ENCODE measurements at places on chromosomes 5 and 9.

DNA sequence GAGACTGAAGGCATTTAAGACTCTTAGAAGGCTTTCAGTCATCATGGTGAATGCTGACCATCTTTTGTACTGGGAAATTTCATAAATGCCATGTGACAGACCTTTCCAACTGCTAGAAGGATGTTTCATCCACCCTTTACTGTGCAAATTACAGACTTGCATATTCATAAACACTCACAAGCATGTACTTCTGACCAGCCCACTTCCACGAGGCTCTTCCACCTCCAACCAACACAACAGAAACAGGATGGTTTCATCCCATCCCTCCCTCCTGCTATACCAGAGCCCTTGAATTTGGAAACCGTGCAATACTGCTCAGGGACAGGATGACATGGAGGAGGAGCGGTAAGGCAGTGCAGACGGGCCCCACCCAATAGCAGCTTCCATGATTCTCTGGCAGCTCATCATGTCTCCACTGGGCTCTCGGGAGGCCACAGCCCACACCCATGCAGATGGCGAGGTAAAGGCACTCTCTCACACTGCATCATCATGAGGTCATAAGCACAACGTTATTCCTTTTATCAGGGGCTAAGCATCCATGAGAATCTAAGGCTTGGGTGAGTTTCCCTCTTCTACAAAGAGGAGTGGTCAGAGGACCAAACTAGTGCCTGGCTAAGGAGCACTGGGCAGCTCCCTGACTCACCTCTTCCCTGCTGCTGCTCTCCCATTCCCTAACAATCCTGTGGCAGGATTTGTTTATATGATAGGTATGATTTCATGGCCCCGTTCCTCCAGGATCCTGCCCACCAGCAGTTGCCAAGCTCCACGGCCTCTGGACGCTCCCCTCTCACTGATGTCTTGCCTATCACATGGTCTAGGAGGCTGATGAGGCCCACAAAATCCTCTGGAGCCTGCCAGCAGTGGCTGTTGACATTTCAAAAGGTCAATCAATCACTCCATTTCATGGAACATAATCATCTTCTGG lies 94.4 kb upstream of the FSTL4 start:
- DNase-seq = no peak

DNA sequence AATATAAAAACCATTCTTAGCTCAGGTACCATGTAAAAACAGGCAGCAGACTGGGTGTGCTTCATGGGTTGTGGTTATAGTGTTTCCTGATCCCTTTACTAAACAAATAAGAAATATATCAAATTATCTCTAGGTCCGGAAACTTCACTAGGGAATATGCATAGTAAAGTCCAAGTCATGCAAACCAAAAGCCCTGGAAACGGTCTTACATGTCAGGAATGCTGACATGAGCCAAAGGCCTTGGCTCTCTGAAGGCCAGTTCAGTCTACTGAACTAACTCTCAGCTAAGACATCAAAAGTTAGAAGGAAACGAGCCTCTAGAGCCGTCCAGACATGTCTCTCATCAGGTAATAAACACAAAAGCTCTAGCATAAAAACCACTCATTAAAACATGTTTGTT lies 778.9 kb upstream of the ZNF608 start:
- DNase-seq = no peak

DNA sequence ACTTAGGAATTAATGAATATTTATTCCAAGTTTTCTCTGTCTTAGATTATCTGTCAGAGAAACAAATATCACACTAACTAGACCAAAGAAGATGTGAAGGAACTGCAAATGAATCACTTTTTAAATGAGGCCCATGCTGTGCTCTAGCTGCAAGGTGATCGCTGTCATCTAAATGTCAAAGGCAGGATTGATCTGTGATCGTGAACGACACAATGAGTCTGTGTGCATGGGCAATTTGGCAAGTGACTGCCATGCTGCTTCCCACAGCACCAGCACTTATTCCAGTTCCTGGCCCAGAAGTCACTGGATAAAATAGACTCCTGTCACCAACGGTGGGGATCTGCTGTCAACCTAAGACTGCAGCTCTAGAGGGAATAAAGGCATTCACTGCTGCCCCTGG lies 141.2 kb downstream of the TRIM36 start:
- DNase-seq = no peak

DNA sequence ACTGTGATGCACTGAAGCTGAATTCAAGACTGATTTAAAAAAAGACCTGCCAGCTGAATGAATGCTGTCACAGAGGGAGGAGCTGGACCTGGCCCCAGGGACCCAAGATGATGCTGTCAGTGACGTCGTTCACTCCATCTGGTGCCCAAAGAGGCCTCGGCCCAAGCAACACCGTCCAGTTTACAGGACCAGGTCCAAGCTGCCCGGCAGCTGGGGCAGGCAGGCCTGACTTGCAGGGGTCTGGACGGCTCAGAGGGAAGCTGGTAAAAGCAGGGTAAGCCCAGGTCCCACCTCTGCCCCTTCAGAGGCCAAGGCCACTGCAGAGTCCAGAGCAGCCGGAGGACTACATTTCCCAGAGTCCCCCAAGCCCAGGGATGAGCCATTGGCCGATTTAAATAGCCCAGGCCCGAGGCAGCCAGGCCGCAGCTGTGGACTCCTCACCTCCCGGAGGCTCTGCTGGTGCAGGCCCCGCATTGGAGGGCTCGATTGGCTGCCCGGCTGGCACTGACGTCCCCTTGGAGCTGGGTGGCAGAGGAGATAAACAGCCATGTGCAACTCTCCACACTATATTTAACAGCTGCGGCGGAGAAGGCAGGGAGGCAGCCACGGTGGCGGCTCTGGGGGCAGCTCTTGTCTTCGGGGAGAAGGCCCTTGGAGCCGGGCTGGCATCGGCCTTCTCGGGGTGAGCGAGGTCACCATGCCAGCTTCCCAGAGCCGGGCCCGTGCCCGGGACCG lies at the start of gene PLPP7:
PLPP7 (plus strand) TSS at position 423 of the 735 bp plus-strand sequence; CDS start at position 698, 275 bp downstream.
- DNase-seq = no peak

- no peak for DNase-seq
Measured at GRCh38 chr9:125180876-125181275, 8.7 kb downstream of the PPP6C start.

GRCh38 chr9:10479172-10479571 lies 133.6 kb downstream of the PTPRD start:
- no peak for DNase-seq

- DNase-seq = no peak
Measured at GRCh38 chr5:88979244-88979643, 96.3 kb upstream of the MEF2C start.

- peak; percentile 75 for DNase-seq
Measured at GRCh38 chr5:133052317-133053175, 733 bp downstream of the HSPA4 start.

GRCh38 chr5:156687514-156687913 lies 162.6 kb upstream of the PPP1R2B start:
- DNase-seq = no peak

DNA sequence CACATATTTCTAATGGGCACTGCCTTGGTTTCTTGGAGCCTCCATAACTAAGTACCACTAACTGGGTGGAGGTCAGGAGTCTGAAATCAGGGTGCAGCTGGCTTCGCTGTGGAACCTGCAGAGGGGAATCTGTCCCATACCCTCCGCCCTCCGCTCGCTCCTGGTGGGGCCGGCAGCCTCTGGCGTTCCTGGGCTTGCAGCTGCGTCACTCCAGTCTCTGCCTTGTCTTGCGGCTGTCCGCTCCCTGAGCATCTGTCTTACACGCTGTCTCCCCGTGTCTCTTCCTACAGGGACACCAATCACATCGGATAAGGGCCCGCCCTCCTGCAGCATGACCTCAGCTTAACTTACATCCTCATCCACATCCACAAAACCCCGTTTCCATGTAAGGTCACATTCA lies 45.4 kb downstream of the NTNG2 start:
- no peak for DNase-seq

GRCh38 chr9:31730398-31730797 lies 654.0 kb upstream of the ACO1 start:
- DNase-seq = no peak

DNA sequence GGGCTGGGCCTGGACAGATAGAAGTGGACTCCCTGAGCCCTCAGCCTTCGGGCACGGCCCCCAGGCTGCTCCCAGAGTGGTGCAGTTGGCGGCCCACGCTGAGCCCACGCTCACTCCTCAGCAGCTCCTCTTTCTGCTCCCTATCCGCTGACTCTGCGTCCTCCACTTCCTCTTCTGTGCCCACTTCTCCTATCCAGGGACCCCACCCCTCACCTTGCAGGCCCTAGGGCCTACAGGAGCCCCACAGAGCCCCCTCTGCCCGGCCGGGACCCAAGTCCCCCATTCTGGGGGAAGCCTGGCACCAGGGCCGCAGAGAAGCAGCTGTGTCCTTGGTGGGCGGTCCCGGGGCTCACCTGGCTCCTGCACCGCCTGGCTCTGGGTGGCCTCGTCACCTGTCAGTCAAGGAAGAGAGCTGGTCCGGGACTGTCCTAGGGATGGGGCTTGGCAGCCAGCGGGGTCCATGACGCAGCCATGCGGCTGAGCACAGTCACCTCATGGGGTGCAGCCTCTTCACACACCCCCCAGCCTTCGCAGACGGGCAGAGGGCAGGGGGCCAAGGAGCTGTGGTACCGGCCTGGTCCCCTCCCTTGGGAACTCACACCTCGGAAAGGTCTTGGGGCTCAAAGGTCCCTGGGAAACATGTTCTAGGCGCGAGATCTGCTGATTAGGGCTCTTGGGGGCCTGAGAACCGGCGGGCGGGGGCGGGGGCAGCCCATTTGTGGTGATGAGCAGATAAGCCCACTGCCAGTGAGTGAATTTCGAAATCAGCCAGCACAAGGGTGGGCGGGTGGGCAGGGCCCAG lies 5.4 kb upstream of the NRARP start:
- DNase-seq = no peak
